Hepatocyte (in vitro differentiated cells): ENCODE measurements at places on chromosomes 7 and 10.

GRCh38 chr10:110035070-110035921, 27.5 kb downstream of the ADD3 start:
- H3K27ac ChIP-seq, result peak overlapping the region; percentile 2
- H3K36me3 ChIP-seq, result no peaks in the 10 kb centered on the region
- no peak for DNase-seq
- peaks cover 40% of the 10 kb centered on the region for H3K4me1 ChIP-seq

- H3K27me3 ChIP-seq, result no peaks in the 10 kb centered on the region
- no peak overlapping the region for H3K27ac ChIP-seq
- H3K4me1 ChIP-seq, result no peaks in the 10 kb centered on the region
- H3K4me3 ChIP-seq, result no peak overlapping the region
- no peaks in the 10 kb centered on the region for H3K36me3 ChIP-seq
These were observed 85.9 kb upstream of the UNC5B start for GRCh38 chr10:71126432-71126831.

DNA sequence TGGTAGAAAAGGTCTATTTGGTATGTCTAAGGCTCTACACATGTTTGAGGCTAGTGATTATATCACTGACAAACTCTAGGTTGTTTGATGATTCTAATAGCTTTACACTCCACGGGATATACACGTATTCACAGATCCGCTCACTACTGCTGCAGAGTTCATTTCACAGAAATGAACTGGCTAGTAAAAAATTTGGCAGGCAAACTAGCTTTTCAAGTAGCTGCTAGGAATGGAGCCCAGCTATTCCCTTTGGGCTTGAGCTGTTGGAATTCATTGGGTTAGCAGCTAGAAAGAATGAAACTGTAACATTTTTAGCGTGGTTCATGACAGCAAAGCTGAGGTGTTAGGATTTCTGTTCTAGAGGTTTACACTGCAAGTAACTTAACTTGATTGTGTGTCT, 37.6 kb downstream of the R3HCC1L start:
- no peak for DNase-seq
- H3K4me1 ChIP-seq, result no peaks in the 10 kb centered on the region
- H3K36me3 ChIP-seq, result no peaks in the 10 kb centered on the region
- no peaks in the 10 kb centered on the region for H3K27me3 ChIP-seq

DNA sequence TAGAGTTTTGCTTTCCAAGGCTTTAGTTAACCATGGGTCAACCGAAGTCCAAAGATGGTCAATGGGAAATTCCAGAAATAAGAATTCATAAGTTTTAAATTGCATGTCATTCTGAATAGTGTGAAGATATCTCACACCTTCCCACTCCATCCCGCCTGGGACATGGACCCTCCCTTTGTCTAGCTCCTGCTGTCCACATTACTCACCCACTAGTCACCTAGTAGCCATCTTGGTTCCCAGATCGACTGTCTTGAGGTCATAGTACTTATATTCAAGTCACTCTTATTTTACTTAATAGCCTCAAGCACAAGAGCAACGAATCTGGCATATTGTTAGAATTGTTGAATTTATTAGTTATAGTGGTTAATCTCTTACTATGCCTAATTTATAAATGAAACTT, 366.6 kb downstream of the PRPF18 start:
- no peaks in the 10 kb centered on the region for H3K36me3 ChIP-seq
- no peak overlapping the region for H3K4me3 ChIP-seq
- no peak for DNase-seq
- H3K27ac ChIP-seq, result no peak overlapping the region
- no peaks in the 10 kb centered on the region for H3K4me1 ChIP-seq

GRCh38 chr10:125084191-125084613, 76.2 kb downstream of the CTBP2 start:
- H3K27ac ChIP-seq, result peak overlapping the region; percentile 76
- peaks cover 11% of the 10 kb centered on the region for H3K4me1 ChIP-seq
- no peak overlapping the region for H3K4me3 ChIP-seq
- DNase-seq, result peak; percentile 64
- no peaks in the 10 kb centered on the region for H3K36me3 ChIP-seq
- no peaks in the 10 kb centered on the region for H3K27me3 ChIP-seq

GRCh38 chr10:93138113-93138870, 64.6 kb downstream of the CYP26A1 start:
- DNase-seq, result no peak
- H3K4me3 ChIP-seq, result no peak overlapping the region
- peak overlapping the region; percentile 29 for H3K27ac ChIP-seq

DNA sequence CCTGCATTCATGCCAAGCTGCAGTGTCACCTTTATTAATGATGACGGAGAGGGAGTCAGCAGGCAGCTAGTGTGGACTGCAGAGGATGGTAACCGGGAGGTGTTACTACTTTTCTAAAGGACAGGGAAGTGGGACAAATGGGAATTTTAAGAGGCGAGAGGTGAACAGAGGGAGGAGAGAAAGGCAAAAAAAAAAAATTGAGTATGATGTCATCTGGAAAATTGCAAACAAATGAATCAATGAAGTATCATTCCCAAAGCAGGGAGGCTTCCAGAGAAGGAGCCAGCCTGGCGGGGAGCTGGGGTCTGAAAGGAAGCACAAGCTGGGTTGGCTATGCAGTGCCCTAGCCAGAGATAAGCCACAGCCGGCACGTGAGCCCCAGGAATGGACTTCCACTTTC, 12.9 kb downstream of the FRG2B start:
- H3K27me3 ChIP-seq, result no peaks in the 10 kb centered on the region
- H3K4me1 ChIP-seq, result no peaks in the 10 kb centered on the region
- H3K27ac ChIP-seq, result no peak overlapping the region
- DNase-seq, result no peak
- H3K36me3 ChIP-seq, result no peaks in the 10 kb centered on the region

- H3K27ac ChIP-seq, result no peak overlapping the region
- no peak overlapping the region for H3K4me3 ChIP-seq
- DNase-seq, result no peak
- no peaks in the 10 kb centered on the region for H3K4me1 ChIP-seq
- H3K27me3 ChIP-seq, result no peaks in the 10 kb centered on the region
These were observed 19.0 kb downstream of the DPCD start for GRCh38 chr10:101607124-101607523.

DNA sequence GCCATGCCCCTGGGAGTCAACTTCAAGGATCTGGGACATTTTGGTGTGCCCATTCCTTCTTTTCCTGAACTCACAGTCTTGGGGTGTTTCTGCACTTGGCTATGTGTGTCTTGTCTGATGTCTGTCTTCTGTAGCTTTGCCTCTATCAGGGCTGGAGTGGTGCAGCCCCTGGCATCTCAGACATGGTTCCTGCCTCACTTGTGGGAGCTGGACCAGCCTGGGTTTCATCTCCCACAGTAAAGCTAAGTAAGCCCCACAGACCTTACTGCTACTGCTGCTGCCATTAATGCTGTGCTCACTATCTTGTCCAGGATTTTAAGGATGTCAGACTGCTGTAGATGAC, 59.0 kb downstream of the ADCYAP1R1 start:
- H3K36me3 ChIP-seq, result no peaks in the 10 kb centered on the region
- no peak for DNase-seq
- H3K27ac ChIP-seq, result no peak overlapping the region
- H3K4me1 ChIP-seq, result no peaks in the 10 kb centered on the region

DNA sequence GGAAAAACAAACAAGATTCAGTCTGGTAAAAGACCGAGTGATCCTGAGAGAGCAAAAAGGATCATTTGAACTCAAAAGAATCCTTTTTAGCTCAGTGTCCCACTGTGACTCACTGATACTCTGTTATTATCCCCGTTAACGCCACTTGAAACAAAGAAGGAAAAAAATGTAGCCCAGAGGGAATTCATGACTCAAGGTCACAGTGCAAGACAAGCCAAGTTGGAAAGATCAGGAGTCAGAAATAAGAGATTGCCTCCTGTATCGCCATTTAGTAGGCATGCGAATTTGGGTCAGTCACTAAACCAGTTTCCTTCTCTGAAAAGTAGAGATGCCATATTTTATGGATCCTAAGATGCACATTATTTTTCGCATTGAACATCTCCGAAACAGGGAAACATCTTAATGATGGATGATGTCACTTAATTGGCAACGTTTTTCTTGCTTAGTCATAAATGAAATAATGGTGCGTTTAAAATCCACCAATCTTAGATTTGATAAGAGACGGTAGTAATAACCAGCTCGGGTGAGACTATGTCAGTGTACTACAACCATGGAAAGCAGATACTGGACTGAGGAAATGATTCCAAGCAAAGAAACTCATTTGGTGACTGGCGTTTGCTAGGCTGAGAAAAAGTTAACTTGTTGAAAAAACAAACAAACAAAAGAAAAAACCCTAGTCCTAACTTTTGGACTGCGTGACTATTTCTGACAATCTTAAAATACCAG, 502.0 kb upstream of the CELF2 start:
- no peaks in the 10 kb centered on the region for H3K4me1 ChIP-seq
- no peak for DNase-seq
- no peaks in the 10 kb centered on the region for H3K27me3 ChIP-seq
- H3K36me3 ChIP-seq, result no peaks in the 10 kb centered on the region
- no peak overlapping the region for H3K27ac ChIP-seq
- no peak overlapping the region for H3K4me3 ChIP-seq

DNA sequence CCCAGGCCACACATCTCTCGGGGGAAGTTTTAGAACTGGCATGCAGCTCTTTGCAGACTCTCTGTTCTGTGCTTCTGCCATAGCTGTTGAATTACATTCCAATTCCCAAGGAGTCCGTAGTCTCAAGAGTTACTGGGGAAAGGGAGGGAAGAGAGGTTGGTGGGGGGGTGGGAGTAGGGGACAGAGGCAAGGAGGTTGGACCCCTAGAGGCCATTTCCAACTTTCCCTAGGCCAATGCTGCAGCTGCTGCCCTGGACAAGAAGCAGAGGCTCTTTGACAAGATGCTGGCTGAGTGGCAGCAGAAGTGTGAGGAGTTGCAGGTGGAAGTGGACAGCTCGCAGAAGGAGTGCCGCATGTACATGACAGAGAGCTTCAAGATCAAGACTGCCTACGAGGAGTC, 23.8 kb downstream of the MYH16 start:
- DNase-seq, result no peak
- no peaks in the 10 kb centered on the region for H3K27me3 ChIP-seq
- no peaks in the 10 kb centered on the region for H3K4me1 ChIP-seq
- H3K4me3 ChIP-seq, result no peak overlapping the region
- no peak overlapping the region for H3K27ac ChIP-seq

DNA sequence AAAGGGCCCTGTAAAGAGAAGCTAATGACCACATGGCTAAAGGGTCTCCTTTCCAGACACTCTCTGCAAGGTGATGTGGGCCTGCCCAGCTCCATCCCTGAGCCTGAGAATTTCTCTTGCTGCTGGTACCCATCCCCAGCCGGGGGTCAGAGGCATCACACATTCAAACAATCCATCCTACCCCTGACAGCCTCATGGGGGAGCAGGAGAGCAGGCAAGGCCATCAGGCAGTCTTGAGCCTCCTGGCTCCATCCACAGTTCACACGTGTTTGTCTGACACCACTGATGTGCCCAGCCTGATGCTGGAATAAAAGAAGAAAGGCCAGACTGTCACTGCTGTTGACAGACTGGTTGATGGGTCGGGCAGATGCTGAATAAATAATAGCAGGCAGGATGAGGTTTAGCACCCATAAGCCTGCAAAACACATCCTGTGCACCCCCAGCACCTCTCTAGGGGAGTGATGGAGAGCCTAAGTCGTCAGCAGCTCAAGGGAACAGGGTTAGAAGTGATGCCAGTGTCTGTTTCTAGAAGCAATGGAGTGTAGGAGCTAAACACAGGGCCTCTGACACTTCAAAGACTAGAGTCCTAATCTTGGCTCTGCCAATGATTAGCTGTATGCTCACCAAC, 43.5 kb downstream of the TLL2 start:
- peak; percentile 25 for DNase-seq
- H3K27me3 ChIP-seq, result peaks cover 15% of the 10 kb centered on the region
- H3K4me3 ChIP-seq, result no peak overlapping the region
- no peak overlapping the region for H3K27ac ChIP-seq
- H3K4me1 ChIP-seq, result no peaks in the 10 kb centered on the region

DNA sequence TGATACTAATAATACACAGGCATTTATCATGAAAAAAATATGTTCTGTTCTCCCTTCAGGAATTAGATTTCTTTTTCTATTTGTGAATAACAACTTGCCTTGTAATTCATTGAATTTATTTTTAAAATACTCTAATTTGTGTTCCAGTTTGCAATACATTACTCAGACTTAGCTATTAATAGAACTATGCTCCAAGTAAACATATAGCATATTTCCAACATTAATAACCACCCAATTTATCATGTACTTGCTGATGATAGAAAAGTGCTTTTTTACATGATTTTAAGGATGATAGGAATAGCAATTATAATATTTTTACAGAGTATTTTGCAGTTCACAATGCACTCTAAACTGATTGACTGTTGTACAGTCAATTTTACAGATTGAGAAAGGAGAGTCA, 338.8 kb upstream of the SEMA3D start:
- H3K4me3 ChIP-seq, result no peak overlapping the region
- H3K36me3 ChIP-seq, result no peaks in the 10 kb centered on the region

DNA sequence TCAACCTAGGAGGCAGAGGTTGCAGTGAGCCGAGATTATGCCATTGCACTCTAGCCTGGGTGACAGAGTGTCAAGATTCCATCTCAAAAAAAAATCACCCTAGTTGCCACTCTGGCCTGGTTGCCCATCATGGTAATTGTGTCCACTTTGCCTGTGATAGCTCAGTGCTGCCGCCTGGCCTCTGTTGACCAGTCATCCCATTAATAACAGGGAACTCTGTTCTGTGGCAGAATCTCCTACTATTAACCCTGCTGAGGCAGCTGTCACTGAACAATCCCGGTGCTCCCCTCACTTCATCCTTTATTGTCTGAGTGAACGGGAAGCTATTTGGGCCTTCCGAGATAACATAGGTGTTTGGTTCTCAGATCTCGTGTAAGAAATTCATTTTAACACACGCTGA, 14.6 kb downstream of the ZNF3 start:
- DNase-seq, result no peak
- H3K4me1 ChIP-seq, result no peaks in the 10 kb centered on the region
- H3K36me3 ChIP-seq, result peaks cover 16% of the 10 kb centered on the region
- H3K27me3 ChIP-seq, result no peaks in the 10 kb centered on the region
- no peak overlapping the region for H3K27ac ChIP-seq

GRCh38 chr10:90872648-90873020, 860 bp downstream of the RPP30 start:
- H3K27ac ChIP-seq, result peak overlapping the region; percentile 67
- H3K36me3 ChIP-seq, result no peaks in the 10 kb centered on the region
- H3K27me3 ChIP-seq, result no peaks in the 10 kb centered on the region
- H3K4me3 ChIP-seq, result peak overlapping the region; percentile 70

GRCh38 chr10:127044186-127044585, 139.0 kb downstream of the DOCK1 start:
- H3K4me3 ChIP-seq, result no peak overlapping the region
- H3K27ac ChIP-seq, result no peak overlapping the region
- DNase-seq, result peak; percentile 59
- H3K36me3 ChIP-seq, result no peaks in the 10 kb centered on the region

DNA sequence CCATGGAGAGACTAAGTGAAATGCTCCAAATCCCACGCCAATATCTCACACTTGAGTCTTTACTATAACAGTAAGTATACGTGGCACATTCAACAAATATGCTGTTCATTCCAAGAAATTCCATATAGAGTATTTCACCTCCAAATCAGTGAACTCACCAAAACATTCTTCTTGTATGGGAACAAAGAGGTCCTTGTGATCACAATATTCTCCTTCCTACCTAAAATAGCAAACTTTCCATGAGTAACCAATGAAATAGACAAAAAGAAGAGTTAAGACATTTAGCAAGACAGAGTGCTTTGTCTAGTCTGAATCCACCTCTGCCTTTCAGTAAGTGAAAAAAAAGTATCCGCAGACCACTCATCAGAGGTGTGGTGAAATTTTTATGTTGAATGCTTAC, 77.3 kb upstream of the NXPH1 start:
- H3K27ac ChIP-seq, result no peak overlapping the region
- H3K4me3 ChIP-seq, result no peak overlapping the region
- no peaks in the 10 kb centered on the region for H3K36me3 ChIP-seq
- no peaks in the 10 kb centered on the region for H3K4me1 ChIP-seq
- no peaks in the 10 kb centered on the region for H3K27me3 ChIP-seq
